ENCODE measurements at places on chromosomes 6 and 20. TPM values are rescaled to one million over a fixed set of nuclear protein-coding genes. Genes with fewer than 3 reads are reported as not detected.

DNA sequence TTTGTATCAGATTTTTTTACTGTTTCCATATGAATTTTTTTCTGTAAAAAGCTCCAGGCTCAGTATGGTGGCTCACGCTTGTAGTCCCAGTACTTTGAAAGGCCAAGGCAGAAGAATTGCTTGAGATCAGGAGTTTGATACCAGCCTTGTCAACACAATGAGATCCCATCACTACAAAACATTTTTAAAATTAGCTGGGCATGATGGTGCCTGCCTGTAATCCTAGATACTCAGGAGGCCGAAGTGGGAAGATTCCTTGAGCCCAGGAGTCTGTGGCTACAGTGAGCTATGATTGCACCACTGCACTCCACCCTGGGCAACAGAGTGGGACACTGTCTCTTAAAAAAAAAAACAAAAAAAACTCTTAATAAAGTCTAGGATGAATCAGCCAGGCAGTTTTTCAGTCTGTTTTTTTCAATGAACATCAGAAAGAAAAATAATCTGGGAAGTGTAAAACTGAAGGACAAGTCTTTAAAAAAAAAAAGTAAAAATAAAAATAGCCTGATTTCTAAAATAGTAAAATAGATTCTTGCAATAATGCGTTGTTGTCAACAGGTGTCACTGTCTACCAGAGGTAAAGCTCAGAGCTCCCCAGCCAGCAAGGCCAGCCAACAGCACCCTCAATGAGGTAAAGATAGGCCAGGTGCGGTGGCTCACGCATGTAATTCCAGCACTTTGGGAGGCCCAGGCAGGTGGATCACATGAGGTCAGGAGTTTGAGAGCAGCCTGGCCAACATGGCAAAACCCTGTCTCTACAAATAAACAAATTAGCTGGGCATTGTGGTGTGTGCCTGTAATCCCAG is 9.3 kb upstream of the ATG5 start:
- no peak overlapping the region for H3K4me3 ChIP-seq
- H3K27ac ChIP-seq, result no peak overlapping the region
- peaks cover 3% of the 10 kb centered on the region for H3K27me3 ChIP-seq

DNA sequence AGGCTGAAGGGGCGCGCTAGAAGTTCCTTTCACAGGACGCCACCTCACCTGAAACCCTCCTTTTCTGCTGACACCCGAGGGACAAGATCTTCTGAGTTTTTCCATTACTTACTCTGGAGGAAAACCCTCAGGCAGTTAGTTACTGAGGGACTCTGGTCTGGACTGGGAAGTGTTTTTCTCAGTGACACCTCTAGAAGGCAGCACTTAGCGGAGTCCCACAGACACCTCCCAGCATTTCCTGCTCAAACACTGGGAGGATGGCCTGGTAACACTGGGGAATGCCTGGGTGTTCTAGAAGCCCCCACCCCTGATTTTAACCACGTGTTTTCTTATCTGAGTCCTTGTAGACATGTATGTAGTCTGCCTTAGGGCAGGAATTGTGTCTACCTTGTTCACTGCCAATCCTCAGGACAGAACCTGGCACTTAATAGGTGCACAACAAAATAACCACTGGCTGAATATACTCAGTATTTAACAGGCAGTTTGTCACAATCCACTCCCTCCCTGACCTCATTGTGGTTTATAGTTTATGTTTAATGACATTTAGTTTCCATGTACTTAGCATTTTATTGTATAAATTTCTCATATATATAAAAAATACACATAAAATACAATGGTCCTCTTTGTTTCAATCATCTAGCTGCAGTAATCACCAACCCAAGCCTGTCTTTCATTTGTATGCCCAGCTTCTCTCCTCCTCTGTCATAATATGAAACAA is 4.8 kb downstream of the GSTA3 start:
- H3K27me3 ChIP-seq, result peaks cover 2% of the 10 kb centered on the region
- no peak overlapping the region for H3K27ac ChIP-seq
- H3K36me3 ChIP-seq, result no peaks in the 10 kb centered on the region
- H3K4me3 ChIP-seq, result no peak overlapping the region
- no peaks in the 10 kb centered on the region for H3K4me1 ChIP-seq

- H3K36me3 ChIP-seq, result no peaks in the 10 kb centered on the region
- no peak overlapping the region for H3K27ac ChIP-seq
- no peak overlapping the region for H3K4me3 ChIP-seq
- DNase-seq, result no peak
- H3K27me3 ChIP-seq, result no peaks in the 10 kb centered on the region
Measured at GRCh38 chr6:154249499-154250298, 106.9 kb downstream of the IPCEF1 start.

GRCh38 chr20:11032611-11033010 is 358.8 kb upstream of the JAG1 start:
- H3K4me3 ChIP-seq, result no peak overlapping the region
- no peaks in the 10 kb centered on the region for H3K4me1 ChIP-seq
- H3K27ac ChIP-seq, result no peak overlapping the region
- no peaks in the 10 kb centered on the region for H3K27me3 ChIP-seq
- no peaks in the 10 kb centered on the region for H3K36me3 ChIP-seq

- no peaks in the 10 kb centered on the region for H3K27me3 ChIP-seq
- H3K27ac ChIP-seq, result no peak overlapping the region
- no peaks in the 10 kb centered on the region for H3K36me3 ChIP-seq
Measured at GRCh38 chr6:85127696-85128243, 322.1 kb upstream of the NT5E start.

DNA sequence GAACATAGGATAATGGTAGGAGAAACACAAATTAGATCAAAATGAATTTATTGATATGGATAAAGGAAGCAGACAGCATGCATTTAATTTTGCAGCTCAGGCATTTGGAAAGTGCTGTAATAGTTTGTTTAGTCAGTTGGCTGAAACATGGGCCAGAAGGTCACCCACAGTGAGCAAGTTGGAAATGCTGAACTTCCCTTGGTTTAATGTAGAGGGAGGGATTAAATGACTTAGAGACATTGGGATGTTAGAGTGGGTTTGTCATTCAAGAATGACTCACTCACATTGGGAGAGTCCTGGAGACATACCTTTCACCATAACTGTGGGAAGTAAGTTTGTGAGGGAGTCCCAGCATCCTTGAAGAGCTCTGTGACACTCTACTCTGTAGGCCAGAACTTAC is 231.5 kb upstream of the PLCB4 start:
- H3K27ac ChIP-seq, result no peak overlapping the region
- no peak for DNase-seq
- H3K27me3 ChIP-seq, result no peaks in the 10 kb centered on the region
- H3K4me1 ChIP-seq, result no peaks in the 10 kb centered on the region
- no peak overlapping the region for H3K4me3 ChIP-seq

DNA sequence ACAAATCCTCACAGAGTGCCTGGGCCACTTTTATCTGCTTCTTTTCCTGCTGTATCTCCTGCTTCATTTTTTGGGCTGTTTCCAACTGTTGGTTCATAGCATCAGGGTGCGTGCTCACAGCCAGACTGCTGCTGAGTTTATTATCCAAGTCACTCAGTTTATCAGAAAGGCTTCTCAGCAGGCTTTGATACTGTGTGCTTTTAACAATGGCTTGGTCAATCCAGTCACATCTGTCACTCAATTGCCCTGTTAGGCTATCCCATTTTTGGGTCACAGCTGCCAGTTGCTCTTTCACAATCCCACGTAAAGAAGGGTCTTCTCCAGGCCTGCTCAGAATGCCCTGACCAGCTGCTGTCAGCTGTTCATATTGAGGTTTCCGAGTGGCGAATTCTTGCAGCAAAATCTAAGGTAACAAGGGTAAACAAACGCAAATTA is 87.2 kb downstream of the DST start:
- no peak overlapping the region for H3K4me3 ChIP-seq
- no peak for DNase-seq
- no peaks in the 10 kb centered on the region for H3K27me3 ChIP-seq

Gene EPB41L2
- 11.4 TPM for total RNA-seq

Gene MYMX
- not detected for total RNA-seq

Gene RAET1L
- total RNA-seq, result 1.6 TPM

Measured in suprapubic skin (tissue), 4 donors.